Sigmoid colon (tissue), 7 donors: ENCODE measurements at places on chromosomes 12 and 14.

- no peak for DNase-seq
Measured at GRCh38 chr14:85572845-85573244, 42.9 kb downstream of the FLRT2 start.

DNA sequence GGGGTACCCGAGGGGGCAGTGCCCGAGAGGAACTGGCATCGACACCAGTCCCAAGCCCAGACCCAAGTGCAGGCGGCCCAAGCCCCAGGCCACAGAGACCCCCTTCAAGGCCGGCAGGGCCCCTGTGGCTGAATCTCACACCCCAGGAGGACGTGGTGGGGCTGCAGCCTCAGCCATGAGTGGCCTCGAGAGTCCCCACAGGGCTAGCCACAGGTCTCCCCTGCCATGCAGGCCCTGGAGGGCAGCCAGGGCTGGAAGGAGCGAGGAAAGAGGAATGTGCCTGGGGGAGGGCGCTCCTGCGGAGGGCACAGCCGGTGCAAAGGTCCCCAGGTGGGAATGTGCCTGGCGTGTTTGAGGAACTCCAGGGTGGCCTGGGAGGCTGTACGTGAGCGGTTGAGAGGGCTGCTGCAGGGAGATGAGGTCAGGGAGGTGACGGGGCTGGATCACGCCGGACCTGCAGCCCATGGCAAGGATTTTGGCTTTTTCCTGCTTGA, 86.1 kb downstream of the NCOR2 start:
- no peak for DNase-seq

DNA sequence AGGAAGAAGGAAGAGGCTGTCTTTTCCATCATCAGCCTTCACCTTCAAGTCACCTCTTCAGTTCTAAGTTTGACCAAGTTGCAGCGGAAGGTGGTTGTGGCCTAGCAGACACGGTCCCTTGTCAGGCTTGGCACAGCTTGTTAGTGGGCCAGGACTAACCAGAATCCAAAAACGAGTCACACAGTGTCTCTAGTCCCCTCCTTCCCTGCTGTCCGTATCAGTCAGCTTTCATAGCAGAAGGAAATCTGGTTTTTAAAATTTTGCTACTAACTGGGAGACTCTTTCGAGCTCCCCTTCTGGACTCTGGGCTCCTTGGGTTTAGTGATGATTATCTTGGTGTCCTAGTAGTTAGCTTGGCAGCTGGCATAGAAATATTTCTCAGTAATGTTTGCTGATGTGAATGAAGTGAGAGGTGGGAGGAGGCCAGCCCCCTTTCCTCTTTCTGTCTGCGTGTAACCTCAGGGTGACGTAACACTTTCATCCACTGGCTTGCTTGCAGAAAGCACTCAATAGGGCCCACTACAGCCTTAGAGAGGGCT, 3.8 kb downstream of the ETV6 start:
- DNase-seq = no peak

- no peak for DNase-seq
Measured at GRCh38 chr12:20213723-20214625, 154.4 kb upstream of the PDE3A start.

GRCh38 chr14:78752518-78753188, 582.5 kb downstream of the NRXN3 start:
- DNase-seq = no peak

DNA sequence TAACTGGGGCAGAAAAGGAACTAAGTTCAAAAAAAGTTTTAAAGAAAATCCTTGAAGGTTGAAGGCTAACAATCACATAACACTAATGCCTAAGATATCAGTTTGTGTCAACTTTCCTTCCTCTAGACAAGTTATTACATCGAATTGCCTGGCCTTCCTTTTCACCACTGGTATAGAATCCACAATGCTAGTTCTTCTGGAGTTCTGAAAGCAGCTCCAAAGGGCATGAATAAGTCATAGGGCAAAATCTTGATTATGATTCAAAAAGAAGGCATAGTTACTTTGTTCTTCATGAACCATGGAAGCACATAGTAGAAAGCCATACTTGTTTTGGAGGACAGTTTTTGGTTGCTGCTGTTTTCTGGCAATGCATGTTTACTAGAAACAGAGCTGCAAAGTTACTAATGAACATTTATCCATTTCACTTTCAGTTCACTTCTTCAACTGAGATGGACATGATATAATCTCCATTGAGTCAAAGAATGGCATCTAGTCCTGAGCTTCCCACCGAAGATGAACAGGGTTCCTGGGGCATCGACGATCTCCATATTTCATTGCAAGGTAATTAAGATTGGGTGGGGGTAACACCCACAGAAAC, 56.0 kb downstream of the SYNE2 start:
- no peak for DNase-seq
